Ascending aorta (tissue), 2 donors: ENCODE measurements at places on chromosomes 2 and 18. TPM values are rescaled to one million over a fixed set of nuclear protein-coding genes. Genes with fewer than 3 reads are reported as not detected.

DNA sequence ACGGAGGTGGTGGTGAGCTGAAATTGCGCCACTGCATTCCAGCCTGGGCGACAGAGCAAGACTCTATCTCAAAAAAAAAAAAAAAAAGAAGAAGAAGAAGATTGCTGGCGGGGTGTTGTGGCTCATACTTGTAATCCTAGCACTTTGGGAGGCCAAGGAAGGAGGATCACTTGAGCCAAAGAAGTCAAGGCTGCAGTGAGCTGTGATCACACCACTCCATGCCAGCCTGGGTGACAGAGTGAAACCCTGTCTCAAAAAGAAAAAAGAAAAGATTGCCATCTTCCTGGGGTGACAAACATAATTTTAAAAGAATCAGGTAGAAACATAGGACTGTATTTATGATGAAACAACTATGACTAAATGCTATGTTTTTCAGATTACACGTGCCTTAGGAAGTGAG lies 55.1 kb upstream of the EML4 start:
- H3K36me3 ChIP-seq, result no peaks in the 10 kb centered on the region
- no peak overlapping the region for H3K27ac ChIP-seq
- DNase-seq, result no peak
- H3K27me3 ChIP-seq, result no peaks in the 10 kb centered on the region
- H3K4me3 ChIP-seq, result no peak overlapping the region
- no peaks in the 10 kb centered on the region for H3K4me1 ChIP-seq

The STAT4 gene
- total RNA-seq, result 0.85 TPM

- no peaks in the 10 kb centered on the region for H3K4me1 ChIP-seq
- H3K36me3 ChIP-seq, result no peaks in the 10 kb centered on the region
- no peak for DNase-seq
- H3K27me3 ChIP-seq, result no peaks in the 10 kb centered on the region
- H3K4me3 ChIP-seq, result no peak overlapping the region
- H3K27ac ChIP-seq, result no peak overlapping the region
These were observed 267.1 kb downstream of the PRKCE start for GRCh38 chr2:45918463-45919159.

- no peak overlapping the region for H3K4me3 ChIP-seq
- no peaks in the 10 kb centered on the region for H3K27me3 ChIP-seq
- peak overlapping the region; percentile 33 for H3K27ac ChIP-seq
- H3K4me1 ChIP-seq, result no peaks in the 10 kb centered on the region
- DNase-seq, result peak; percentile 59
These were observed 22.8 kb upstream of the DGKD start for GRCh38 chr2:233331536-233331935.

DNA sequence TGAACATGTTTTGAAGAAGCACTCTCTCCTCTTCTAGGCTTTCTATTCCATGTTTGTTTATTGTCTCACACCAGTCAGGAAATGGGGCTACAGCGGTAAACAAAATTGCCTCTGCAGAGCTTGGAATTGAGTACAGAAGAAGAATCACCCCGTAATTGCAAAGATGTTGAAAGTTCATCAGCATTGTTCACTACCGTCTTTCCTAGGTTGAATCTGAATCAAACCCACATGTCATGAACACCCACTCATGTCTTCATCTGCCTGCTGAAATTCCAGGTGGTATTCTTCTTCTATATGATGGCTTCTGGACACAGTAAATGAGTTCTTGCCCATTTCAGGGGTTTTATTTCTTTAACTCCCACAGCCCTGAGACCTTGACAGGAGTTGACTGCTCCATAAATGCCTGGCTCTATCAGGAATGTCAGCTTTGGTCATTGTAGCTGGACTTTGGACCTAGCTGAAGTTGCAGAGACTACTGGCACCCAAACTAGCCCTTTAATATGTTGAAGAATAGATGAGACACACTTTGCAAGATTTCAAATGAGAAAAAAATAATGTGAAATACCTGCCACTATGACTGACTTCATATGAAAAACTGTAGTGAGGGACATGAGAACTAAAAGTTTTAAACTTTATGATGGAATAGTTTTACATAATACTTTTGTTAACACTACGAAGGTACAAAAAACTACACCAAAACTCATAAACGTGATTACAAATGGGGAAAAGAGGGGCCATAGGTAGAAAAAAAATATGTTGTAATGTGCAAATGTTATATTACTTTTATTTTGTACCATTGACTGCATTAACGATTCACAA lies 1235.3 kb upstream of the ZEB2 start:
- no peak for DNase-seq
- H3K36me3 ChIP-seq, result no peaks in the 10 kb centered on the region
- peaks cover 3% of the 10 kb centered on the region for H3K4me1 ChIP-seq

The TANC1 gene
- 45.4 TPM for total RNA-seq

- no peak for DNase-seq
- peaks cover 7% of the 10 kb centered on the region for H3K36me3 ChIP-seq
- no peak overlapping the region for H3K27ac ChIP-seq
These were observed 55.2 kb downstream of the SOS1 start for GRCh38 chr2:39065616-39066015.

- H3K4me1 ChIP-seq, result peaks cover 2% of the 10 kb centered on the region
- H3K27me3 ChIP-seq, result no peaks in the 10 kb centered on the region
- peak overlapping the region; percentile 29 for H3K27ac ChIP-seq
- H3K4me3 ChIP-seq, result peak overlapping the region; percentile 20
- H3K36me3 ChIP-seq, result no peaks in the 10 kb centered on the region
- DNase-seq, result no peak
These were observed 16.9 kb upstream of the SULT1C2 start for GRCh38 chr2:108271691-108272253.

DNA sequence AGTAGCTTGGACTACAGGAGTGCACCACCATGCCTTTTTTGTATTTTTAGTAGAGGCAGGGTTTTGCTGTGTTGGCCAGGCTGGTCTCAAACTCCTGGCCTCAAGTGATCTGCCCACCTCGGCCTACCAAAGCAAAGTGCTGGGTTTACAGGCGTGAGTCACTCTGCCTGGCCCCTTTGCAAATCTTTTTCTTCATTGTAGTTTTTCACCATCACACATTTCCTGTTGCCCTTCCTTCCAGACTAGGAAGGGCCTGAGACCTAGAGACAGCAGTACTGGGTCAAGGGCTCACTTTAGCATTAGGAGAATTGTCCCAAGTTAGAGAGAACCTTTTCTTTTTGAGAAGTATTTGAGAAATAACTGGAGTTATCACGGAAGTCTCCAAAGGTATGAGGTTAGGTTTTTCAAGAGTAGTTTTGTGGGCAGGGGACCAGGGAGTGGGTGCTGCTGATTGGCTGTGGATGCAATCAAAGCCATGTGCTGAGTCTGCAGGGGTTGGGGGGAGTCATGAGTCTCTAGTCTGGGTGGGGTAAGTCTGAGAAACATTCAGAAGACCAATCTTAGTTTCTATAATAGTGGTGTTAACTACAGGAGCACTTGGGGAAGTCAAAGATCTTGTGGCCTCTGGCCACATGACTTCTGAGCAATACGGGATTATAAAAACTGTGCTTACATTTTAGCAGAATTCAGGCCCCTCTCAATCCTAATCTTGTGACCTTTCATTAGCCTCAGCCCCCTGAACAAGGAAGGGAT lies 23.7 kb downstream of the B3GNT2 start:
- DNase-seq, result no peak
- no peaks in the 10 kb centered on the region for H3K36me3 ChIP-seq
- H3K4me1 ChIP-seq, result no peaks in the 10 kb centered on the region
- H3K27ac ChIP-seq, result peak overlapping the region; percentile 41
- no peak overlapping the region for H3K4me3 ChIP-seq

- no peaks in the 10 kb centered on the region for H3K36me3 ChIP-seq
- no peaks in the 10 kb centered on the region for H3K27me3 ChIP-seq
These were observed 76.7 kb downstream of the GFPT1 start for GRCh38 chr2:69310111-69311023.

GRCh38 chr2:4962419-4962818 lies 729.8 kb upstream of the SOX11 start:
- H3K27me3 ChIP-seq, result no peaks in the 10 kb centered on the region
- no peak overlapping the region for H3K4me3 ChIP-seq
- H3K4me1 ChIP-seq, result no peaks in the 10 kb centered on the region
- H3K27ac ChIP-seq, result no peak overlapping the region
- no peaks in the 10 kb centered on the region for H3K36me3 ChIP-seq
- DNase-seq, result no peak

DNA sequence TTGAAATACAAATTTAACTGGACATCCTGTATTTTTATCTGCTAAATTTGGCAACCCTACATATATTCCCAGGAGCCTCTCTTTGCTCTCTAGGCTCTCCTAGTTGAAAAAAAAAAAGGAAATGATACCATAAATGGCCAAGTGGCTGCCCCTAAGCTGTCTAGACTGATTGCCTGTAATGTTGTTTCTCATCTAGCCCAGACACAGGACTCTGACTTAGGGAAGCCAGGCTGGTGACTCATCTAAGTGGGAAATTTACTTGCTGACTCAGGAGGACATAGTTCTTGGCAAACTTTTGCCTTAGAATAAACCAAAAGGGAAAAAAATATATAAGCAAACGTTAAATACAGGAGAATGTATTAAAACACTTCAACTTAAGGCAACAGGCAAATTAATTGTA lies 14.6 kb upstream of the ITGAV start:
- no peaks in the 10 kb centered on the region for H3K27me3 ChIP-seq
- DNase-seq, result peak; percentile 58

The ANKRD23 gene
- total RNA-seq, result 4.0 TPM

DNA sequence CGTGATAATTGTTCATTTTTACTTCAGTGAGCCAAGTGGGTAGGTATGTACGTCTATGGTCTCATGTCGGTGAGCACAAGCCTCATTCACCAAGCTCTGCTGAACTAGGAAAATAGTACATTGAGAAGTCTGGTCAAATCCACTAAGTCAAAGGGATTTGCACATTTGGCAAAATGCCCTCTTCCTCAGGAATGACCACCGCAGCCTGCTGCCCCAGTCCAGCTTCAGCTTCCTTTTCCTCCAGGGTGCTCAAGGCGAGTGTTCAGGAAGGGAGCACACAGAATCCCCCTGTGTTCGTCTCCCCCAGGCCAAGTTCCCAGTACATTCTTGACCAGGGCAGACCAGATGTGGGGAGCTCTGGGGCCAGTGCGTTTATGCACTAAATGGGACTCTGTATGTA lies 23.0 kb downstream of the TCF7L1 start:
- peaks cover 41% of the 10 kb centered on the region for H3K4me1 ChIP-seq
- H3K27me3 ChIP-seq, result no peaks in the 10 kb centered on the region
- H3K27ac ChIP-seq, result no peak overlapping the region
- no peak overlapping the region for H3K4me3 ChIP-seq
- no peaks in the 10 kb centered on the region for H3K36me3 ChIP-seq
- DNase-seq, result no peak

The ZAP70 gene
- 2.7 TPM for total RNA-seq
